ENCODE measurements at places on chromosomes 12 and 14.
A peak's percentile ranks its signal among the peaks of the same experiment; 100 is the strongest.

- no peak for DNase-seq
Observed at GRCh38 chr14:104714066-104714465, 10.0 kb upstream of the ADSS1 start.

DNA sequence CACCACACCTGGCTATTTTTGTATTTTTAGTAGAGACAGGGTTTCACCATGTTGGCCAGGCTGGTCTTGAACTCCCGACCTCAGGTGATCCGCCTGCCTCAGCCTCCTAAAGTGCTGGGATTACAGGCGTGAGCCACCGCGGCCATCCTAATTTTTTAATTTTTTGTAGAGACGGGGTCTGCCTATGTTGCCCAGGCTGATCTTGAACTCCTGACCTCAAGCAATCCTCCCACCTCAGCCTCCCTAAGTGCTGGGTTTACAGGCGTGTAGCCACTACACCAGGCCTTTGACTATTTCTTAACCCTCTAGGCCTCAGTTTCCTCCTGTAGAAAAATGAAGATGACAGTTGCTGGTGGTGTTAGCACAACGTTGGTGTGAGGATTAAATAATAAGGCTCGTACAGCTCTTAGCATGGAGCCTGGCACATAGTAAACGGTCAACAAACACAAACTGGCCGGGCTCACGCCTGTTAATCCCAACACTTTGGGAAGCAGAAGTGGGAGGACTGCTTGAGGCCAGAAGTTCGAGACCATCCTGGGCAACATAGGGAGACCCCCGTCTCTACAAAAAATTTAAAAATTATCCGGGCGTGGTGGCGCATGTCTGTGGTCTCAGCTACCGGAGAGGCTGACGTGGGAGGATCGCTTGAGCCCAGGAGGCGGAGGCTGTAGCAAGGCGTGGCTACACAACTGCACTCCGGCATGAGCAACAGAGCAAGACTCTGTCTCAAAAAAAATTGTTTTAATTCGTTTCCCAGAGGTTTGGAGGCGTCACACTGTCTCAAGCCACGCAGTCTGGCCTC, 979 bp downstream of the DDX54 start:
- peak; percentile 79 for DNase-seq

DNA sequence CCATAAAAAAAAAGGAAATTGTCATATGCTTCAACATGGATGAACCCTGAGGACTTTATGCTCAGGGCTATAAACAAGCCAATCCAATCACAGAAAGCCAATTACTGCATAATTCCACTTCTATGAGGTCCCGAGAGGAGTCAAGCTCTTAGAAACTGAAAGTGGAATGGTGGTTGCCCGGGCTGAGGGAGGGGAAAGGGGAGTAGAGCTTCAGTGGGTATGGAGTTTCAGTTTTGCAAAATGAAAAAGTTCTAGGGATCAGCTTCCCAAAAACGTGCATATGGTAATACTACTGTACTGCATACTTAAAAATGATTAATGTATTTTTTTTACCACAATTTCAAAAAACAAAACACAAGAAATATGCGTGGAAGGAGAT, 52.0 kb downstream of the RNF34 start:
- DNase-seq: no peak

DNA sequence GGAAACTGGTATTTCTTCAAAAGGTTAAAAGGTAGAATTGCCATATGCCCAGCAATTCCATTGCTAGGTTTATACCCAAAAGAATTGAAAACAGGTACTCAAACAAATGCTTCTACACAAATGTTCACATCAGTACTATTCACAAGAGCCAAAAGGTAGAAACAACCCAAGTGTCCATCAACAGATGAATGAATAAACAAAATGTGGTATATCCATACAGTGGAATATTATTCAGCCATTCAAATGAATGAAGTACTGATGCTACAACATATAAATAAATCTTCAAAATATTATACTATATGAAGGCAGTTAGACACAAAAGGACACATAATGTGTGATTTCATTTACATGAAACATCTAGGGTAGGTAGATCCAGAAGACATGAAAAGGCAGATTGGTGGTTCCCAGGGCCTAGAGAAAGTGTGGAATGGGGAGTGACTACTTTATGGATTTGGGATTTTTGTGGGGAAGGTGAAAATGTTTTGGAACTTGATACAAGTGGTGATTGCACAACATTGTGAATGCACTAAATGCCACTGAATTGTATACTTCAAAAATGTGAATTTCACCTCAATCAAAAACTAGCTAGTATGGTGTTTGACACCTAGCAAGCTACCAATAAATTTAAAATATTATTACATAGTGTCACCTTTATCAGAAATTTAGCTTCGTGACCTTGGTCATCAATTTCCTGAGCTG, 41.7 kb downstream of the LIN52 start:
- no peak for DNase-seq

DNA sequence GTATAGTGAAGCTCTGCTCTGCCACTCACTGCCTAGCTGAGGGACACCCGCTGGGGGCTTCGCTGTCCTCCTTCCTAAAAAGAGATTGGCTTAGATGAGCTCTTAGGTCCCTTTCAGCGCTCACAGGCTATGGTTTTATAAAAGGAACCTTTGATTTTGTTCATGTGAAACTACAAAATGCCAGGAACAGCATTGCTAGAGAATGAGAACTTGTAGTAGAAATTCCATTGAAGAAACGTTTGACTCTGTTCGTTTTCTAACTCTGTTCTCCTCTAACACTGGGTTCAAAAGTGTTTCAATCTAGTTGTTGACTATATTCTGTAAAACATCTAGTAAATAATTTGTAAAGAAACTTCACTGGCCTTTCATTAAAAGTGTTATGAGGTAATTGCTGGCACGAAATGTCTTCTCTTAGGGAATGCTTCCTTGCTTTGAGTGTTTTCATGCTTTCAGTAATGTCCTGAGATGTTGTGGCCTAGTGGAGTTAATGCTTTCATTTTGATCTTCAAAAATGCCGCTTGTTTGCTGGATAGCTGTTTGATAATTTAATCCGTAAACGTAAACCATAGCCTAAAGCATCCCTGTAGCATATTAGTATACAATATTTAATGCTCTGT, 1.6 kb downstream of the MARK3 start:
- no peak for DNase-seq

GRCh38 chr12:9244894-9245293, 36.7 kb upstream of the PZP start:
- DNase-seq: no peak

- no peak for DNase-seq
Observed at GRCh38 chr14:103521438-103521950, 1.1 kb downstream of the CKB start.

DNA sequence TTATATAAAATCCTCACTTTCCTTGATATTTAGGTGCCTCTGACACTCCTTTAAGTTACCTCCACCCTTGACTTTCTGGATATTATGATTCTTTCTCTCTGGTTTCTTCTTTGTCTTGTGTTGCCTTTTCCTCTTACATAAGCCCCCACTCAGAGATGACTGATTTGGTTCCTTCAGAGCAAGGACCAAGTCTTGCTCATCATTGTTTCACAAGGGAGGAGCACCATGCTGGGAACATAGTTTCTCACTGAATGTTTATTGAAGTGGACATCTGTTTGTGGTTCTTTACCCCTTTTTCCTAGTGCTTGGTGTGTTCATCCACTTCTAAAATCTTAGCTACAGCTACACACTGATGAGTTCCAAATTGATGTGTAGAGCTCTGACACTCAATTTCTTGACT, 161.3 kb upstream of the PTPRQ start:
- no peak for DNase-seq

GRCh38 chr12:25518512-25518911, 34.6 kb downstream of the LMNTD1 start:
- no peak for DNase-seq

DNA sequence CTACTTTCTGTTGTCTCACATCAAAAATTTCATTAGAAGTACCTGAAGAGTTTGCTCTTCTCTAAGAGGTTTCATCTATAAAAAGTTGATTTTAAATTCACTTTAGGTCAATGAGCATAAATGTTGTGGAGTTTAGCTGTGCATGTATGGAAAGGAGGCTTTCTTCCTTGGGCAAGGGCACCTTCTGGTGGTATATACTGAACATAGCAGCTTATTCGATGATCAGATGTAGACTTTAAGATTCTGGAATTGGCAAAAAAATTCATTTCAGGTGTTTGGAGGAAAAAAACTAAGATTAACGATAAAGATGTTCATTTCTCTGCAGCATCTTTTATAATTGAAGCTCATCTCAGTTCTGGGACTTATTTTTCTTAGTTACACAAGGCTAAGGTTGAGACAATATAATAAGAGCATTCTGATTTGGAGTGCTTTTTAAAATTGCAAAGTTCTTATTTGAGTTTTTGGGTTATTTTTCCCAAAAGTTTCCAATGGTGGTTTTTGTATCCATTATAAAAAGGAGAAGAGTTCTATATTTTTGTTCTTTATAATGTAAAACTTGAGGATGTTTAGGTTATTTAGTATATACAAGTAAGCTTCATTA, 46.8 kb downstream of the TMEM117 start:
- peak; percentile 17 for DNase-seq

GRCh38 chr12:66502911-66503310, 176.0 kb downstream of the GRIP1 start:
- no peak for DNase-seq

DNA sequence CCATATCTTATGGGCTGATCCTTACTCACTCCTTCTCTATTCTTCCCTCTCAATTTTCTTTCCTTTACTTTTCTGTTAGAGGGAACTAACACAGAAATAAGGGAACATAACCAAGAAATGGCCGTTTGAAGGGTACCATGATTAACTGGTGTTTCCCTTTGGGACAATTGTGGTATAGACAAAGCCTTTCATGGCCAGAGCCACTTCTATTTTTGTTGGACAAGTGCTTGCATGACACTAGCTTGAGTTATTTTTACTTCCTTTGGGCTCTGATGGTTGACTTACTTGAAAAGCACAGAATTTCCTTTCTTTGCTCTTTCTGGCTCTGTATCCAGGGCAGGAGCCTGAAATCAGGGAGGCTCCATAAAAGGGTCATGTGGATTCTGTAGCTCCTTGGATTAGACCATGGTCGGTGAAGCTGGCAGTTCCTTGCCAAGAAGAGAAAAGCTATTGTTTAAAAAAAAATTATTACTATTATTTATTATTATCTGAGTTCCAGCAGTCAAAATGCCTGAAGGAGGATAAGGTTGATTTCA, 130.6 kb downstream of the KTN1 start:
- no peak for DNase-seq

GRCh38 chr14:41488401-41488800, 118.3 kb upstream of the LRFN5 start:
- DNase-seq: no peak

GRCh38 chr14:99205086-99205688, 66.8 kb downstream of the BCL11B start:
- no peak for DNase-seq

DNA sequence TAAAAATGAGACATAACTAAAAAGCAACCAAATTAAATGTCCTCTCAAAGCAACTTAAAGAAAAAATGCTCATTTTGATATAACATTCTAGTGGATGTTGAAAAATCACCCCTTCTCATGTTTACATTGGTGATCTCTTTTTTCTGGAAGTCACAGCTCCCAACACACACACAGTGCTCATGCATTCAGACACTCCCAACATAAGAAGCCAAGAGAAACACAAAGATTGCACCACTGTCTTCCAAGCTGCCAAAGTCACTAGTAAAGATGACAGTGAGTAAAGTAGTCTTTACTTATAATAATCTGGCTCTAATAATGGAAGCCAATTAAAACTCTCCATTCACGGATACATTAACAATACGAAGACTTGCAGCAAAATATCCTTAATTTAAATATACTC, 218.4 kb downstream of the NTF3 start:
- DNase-seq: no peak

- DNase-seq: no peak
Observed at GRCh38 chr12:88753066-88753465, 172.8 kb upstream of the KITLG start.

GRCh38 chr12:116302166-116303058, 24.9 kb upstream of the MED13L start:
- no peak for DNase-seq

GRCh38 chr14:54839701-54840119, 62.9 kb downstream of the GCH1 start:
- DNase-seq: no peak

DNA sequence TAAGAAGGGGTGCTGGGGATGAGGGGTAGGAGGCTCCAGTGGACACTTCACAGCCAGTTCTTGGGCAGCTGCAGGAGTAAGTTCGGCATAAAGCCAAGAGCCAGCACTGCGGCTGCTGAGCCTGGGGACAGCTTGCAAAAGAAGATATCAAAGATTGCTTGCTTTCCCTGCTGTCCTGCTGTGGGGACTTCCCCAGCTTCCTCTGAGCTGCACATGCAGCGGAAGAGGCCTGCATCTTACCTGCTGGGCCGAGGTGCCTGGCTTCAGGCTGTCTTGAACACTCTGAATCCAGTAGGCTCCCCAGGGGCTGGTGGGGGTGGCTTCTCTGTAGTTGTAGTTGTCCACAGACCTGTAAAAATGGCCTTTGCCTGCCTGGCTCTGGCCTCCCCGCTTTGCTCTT, 1.3 kb downstream of the CHGA start:
- DNase-seq: no peak

DNA sequence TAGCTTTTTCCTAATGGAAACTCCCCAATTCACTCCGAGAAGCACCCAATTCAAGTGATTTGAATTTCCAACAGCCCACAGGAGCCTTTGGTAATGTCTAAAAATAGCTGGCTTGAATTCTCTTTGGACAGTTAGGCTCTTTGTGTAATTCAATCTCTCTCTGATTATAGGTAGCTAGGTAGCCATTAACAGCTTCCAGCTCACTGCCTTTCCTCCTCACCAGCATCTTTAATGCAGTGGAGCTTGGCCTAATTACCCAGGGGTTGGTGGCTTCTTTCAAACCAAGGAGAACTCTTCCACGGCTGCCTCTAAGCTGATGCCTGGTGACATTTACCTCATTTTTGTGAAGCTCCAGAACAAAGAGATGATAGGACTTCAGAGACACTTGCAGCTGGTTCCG, 86.4 kb downstream of the WSCD2 start:
- DNase-seq: no peak

DNA sequence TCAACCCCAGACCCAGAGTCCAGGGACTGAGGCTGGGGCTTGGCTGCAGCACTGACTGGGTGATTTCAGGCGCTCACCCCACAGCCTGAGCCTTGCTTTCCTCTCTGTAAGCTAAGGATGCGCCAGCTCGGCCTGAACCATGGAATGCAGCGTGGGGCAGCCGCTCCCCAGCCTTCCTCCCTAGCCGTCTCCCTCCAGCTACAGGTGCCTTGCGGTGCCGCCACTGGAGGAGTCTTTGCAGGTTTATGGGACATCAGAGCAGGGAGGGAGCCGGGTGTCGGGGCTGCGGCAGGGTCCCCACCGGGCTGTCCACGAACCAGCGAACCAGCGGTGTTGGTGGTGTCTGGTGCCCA, 19.4 kb downstream of the PPP2R5C start:
- no peak for DNase-seq
